ENCODE measurements at places on chromosomes 4 and X. TPM values are rescaled to one million over a fixed set of nuclear protein-coding genes. Genes with fewer than 3 reads are reported as not detected.

- H3K27me3 ChIP-seq: no peaks in the 10 kb centered on the region
- H3K4me1 ChIP-seq: peaks cover 11% of the 10 kb centered on the region
- H3K4me3 ChIP-seq: no peak overlapping the region
- H3K36me3 ChIP-seq: no peaks in the 10 kb centered on the region
- no peak for DNase-seq
- no peak overlapping the region for H3K27ac ChIP-seq
Observed at GRCh38 chr4:31458813-31459212, 738.6 kb downstream of the PCDH7 start.

- no peak overlapping the region for H3K27ac ChIP-seq
- no peaks in the 10 kb centered on the region for H3K27me3 ChIP-seq
- peaks cover 5% of the 10 kb centered on the region for H3K36me3 ChIP-seq
- peaks cover 4% of the 10 kb centered on the region for H3K4me1 ChIP-seq
Observed at GRCh38 chr4:112277220-112277619, 8.5 kb downstream of the TIFA start.

UCP1 gene
- not detected for total RNA-seq

HSD17B11 gene
- total RNA-seq: 43.2 TPM

GRCh38 chrX:56802921-56803849 is 74.1 kb downstream of the NBDY start:
- no peak overlapping the region for H3K4me3 ChIP-seq
- peaks cover 9% of the 10 kb centered on the region for H3K4me1 ChIP-seq
- DNase-seq: no peak
- no peaks in the 10 kb centered on the region for H3K27me3 ChIP-seq
- no peaks in the 10 kb centered on the region for H3K36me3 ChIP-seq

- no peaks in the 10 kb centered on the region for H3K36me3 ChIP-seq
- H3K27me3 ChIP-seq: no peaks in the 10 kb centered on the region
- DNase-seq: no peak
Observed at GRCh38 chr4:75254745-75255144, 259.5 kb downstream of the RCHY1 start.

- DNase-seq: no peak
- H3K36me3 ChIP-seq: no peaks in the 10 kb centered on the region
- H3K27ac ChIP-seq: no peak overlapping the region
- H3K4me3 ChIP-seq: no peak overlapping the region
Observed at GRCh38 chr4:1604706-1605205, 79.4 kb downstream of the FAM53A start.

MPP1 gene
- 42.5 TPM for total RNA-seq

- H3K36me3 ChIP-seq: no peaks in the 10 kb centered on the region
- DNase-seq: no peak
- H3K4me1 ChIP-seq: no peaks in the 10 kb centered on the region
- no peaks in the 10 kb centered on the region for H3K27me3 ChIP-seq
- H3K4me3 ChIP-seq: no peak overlapping the region
Observed at GRCh38 chr4:153131596-153131995, 72.6 kb upstream of the TRIM2 start.

DNA sequence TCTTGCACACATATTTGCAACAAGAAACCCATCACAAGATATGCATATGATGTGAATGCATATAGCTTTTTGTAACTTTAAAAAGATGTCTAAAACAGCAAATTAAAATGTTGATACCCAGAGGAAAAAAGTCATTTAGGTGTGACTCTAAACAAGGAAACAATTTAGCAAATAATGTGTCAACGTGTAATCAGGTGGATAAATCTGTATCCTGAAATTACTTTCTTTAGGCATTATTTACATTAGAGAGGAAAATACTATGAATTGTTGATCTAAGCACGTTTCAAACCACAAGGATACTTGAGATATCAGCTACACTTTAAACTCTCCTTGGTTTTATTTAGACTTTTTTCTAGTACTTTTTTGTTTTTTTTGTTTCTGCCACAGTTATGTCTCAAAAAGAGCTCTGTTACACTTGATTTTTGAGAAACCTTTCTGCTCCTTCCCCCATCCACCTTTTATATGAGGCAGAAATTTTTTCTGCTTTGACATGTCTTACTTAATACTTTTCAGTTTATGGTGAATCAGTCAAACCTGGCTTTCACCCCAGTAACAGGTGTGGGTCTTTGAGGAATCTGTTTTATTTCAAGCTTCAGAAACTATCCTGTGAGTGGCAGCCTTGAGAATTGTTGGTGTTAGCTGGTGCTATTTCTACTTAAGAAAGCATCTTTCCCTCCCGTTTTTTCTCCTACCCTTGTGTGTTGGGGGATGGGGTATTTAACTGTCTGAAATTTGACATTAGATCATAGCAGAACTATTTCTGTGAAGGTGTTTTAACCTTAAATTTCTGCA is 1.9 kb downstream of the NPNT start:
- peak overlapping the region; percentile 89 for H3K4me3 ChIP-seq
- H3K36me3 ChIP-seq: no peaks in the 10 kb centered on the region
- peak overlapping the region; percentile 87 for H3K27ac ChIP-seq
- no peak for DNase-seq
- H3K27me3 ChIP-seq: no peaks in the 10 kb centered on the region

DNA sequence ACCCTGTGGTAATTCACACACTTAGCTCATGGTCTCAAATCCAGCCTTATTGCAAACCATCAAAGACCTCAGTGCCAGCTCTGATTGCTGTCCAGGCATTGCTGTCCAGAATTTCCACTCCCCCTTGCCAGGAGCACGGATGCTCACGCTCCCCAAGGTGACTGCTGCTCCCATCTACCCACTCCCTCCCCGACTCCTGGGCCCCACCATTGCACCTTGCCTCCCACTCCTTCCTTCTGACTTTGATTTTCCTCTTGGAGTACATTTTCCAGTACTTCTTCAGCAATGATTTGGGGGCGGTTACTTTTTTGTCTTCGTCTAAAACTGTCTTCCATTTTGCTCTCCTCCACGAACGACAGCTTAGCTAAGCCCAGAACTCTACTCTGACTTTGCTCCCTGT is 11.5 kb downstream of the ZFYVE28 start:
- no peak overlapping the region for H3K4me3 ChIP-seq
- peaks cover 8% of the 10 kb centered on the region for H3K4me1 ChIP-seq
- H3K27ac ChIP-seq: no peak overlapping the region
- H3K36me3 ChIP-seq: no peaks in the 10 kb centered on the region
- no peak for DNase-seq

DNA sequence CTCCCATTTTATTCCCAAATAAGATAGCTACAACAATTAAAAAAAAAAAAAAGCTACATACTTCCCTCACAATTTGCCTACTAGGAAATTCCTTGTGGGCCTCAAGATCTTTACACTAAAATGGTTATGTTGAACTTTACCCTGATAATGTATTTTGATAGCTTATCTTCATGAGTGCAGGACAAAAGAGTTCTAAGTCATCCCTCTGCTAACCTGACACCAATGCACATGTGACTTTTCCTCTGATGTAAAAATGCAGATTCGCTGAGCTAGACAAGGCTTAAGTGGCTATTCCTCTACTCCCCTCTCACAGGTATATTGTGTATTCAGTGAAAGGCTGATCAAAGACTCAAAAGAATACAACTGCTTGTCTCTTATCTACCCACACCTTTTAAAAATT is 22.5 kb downstream of the ELF2 start:
- no peaks in the 10 kb centered on the region for H3K27me3 ChIP-seq
- peaks cover 9% of the 10 kb centered on the region for H3K4me1 ChIP-seq
- H3K36me3 ChIP-seq: no peaks in the 10 kb centered on the region
- no peak overlapping the region for H3K27ac ChIP-seq
- H3K4me3 ChIP-seq: no peak overlapping the region
- DNase-seq: no peak

P2RY10 gene
- total RNA-seq: 0.54 TPM

DNA sequence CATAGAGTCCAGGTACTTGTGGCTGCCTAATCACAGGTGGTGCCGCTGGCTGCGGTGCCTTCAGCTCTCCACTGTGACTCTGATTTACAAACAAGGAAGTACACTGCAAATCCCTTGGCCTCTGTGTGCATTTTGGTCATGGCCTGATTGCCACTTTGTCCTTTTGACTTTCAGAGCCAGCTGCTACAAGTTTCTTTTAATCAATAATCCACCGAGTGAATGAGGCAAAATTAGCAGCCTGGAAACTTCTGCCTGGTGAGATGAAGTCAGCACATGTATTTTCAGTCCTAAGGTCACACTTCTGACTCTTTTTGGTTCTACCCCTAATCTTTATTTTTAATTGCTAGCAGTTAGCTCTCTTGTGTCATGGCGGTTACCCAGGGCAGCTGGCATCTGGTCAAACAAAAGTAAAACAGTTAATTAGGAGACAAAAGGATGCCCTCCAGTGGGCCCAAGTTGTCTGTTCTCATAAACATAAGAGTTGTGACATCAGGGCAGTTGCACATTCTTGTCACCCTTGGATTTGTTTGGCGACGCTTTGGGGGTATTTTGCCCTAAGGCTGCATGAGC is 62.3 kb upstream of the LNX1 start:
- H3K27ac ChIP-seq: peak overlapping the region; percentile 44
- H3K36me3 ChIP-seq: no peaks in the 10 kb centered on the region
- no peak overlapping the region for H3K4me3 ChIP-seq
- H3K4me1 ChIP-seq: no peaks in the 10 kb centered on the region
- DNase-seq: no peak

DNA sequence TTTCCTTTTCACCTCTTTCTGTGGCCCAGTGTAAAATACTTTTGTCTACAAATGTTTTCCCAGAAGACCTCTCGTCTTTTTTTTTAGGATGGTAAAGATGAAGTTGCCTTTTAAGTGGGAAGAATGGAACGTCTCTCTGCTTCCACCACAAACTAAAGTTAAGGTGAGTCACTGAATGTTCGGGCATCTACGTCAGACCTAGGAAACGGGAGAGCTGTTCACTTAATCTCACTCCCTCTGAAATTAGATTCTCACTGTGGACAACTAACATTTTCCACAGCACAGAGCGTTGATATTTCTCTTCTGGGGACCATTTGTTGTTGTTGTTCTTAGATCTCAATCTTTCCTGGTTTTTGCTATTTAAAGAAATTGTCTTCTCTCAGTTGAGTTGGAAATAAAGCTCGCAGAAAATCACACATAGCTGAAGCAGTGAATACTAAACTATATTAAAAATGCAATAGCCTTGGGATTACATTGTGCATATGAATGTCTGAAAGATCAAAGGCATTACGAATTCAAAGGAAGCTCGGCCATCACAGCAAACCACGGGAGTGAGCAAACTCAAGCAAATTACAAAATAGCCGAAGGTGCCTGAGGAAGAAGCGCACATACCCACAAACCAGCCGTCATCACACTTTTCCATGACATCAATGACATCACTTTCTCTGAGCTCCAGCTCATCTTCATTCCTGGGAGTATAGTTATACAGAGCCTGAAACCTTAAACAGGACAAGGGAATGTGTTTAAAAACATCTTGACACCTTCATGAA is 53.9 kb upstream of the PDLIM3 start:
- no peak for DNase-seq
- peaks cover 34% of the 10 kb centered on the region for H3K4me1 ChIP-seq
- H3K27me3 ChIP-seq: no peaks in the 10 kb centered on the region

- no peak overlapping the region for H3K27ac ChIP-seq
- DNase-seq: no peak
- no peak overlapping the region for H3K4me3 ChIP-seq
- peaks cover 14% of the 10 kb centered on the region for H3K36me3 ChIP-seq
Observed at GRCh38 chr4:151169900-151170299, 70.5 kb downstream of the RPS3A start.

- no peaks in the 10 kb centered on the region for H3K27me3 ChIP-seq
- H3K4me3 ChIP-seq: no peak overlapping the region
- no peak overlapping the region for H3K27ac ChIP-seq
- H3K4me1 ChIP-seq: no peaks in the 10 kb centered on the region
- DNase-seq: no peak
Observed at GRCh38 chrX:122567911-122568310, 616.2 kb upstream of the GRIA3 start.

GRCh38 chr4:30553706-30554105 is 166.5 kb upstream of the PCDH7 start:
- no peaks in the 10 kb centered on the region for H3K36me3 ChIP-seq
- no peak overlapping the region for H3K4me3 ChIP-seq
- H3K27ac ChIP-seq: no peak overlapping the region
- no peak for DNase-seq

- H3K4me3 ChIP-seq: no peak overlapping the region
- H3K27me3 ChIP-seq: no peaks in the 10 kb centered on the region
- no peaks in the 10 kb centered on the region for H3K4me1 ChIP-seq
- DNase-seq: no peak
Observed at GRCh38 chr4:97639961-97640360, 503.3 kb downstream of the STPG2 start.

SMIM10L2A gene
- total RNA-seq: 0.14 TPM

EBP gene
- 3.5 TPM for total RNA-seq

- no peak overlapping the region for H3K27ac ChIP-seq
- peaks cover 45% of the 10 kb centered on the region for H3K36me3 ChIP-seq
- DNase-seq: no peak
- H3K4me3 ChIP-seq: no peak overlapping the region
Observed at GRCh38 chr4:99077177-99077576, 11.4 kb downstream of the ADH5 start.

DNA sequence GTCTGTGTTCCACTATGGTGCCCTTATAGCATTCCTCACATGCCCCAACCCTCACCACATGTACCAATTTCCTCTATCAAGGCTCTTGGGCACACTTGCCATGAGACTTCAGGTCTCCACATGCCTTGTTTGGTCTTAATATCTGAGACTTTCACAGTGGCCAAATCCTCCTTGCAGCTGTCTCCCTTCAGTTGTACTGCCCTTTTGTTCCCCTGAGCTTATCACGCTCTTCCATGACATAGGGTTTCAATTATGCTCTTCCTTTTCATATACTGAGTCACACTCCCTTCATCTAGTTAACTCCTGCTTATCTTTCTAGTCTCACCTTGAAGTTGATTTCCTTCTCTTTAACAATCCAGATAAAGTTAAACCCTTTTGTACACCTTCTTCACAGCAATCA is 212.9 kb downstream of the PDHA2 start:
- H3K4me1 ChIP-seq: no peaks in the 10 kb centered on the region
- H3K4me3 ChIP-seq: no peak overlapping the region
- no peak for DNase-seq
- H3K36me3 ChIP-seq: no peaks in the 10 kb centered on the region

GRCh38 chr4:80423553-80424224 is 88.2 kb downstream of the CFAP299 start:
- DNase-seq: no peak
- no peak overlapping the region for H3K4me3 ChIP-seq
- H3K27me3 ChIP-seq: no peaks in the 10 kb centered on the region
- no peaks in the 10 kb centered on the region for H3K4me1 ChIP-seq
- no peak overlapping the region for H3K27ac ChIP-seq

UCHL1 gene
- total RNA-seq: 64.7 TPM

MAGEA6 gene
- total RNA-seq: not detected

DNA sequence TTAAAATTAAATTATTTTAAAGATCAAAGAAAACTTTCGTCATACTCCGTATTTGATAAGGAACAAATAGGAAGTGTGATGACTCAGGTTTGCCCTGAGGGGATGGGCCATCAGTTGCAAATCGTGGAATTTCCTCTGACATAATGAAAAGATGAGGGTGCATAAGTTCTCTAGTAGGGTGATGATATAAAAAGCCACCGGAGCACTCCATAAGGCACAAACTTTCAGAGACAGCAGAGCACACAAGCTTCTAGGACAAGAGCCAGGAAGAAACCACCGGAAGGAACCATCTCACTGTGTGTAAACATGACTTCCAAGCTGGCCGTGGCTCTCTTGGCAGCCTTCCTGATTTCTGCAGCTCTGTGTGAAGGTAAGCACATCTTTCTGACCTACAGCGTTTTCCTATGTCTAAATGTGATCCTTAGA is at the start of gene CXCL8:
Gene CXCL8 (plus strand): TSS at position 217 of the 426 bp plus-strand sequence. CDS start 90 bp downstream, at position 307.
- no peak for DNase-seq
- no peak within 1 kb of the TSS for H3K4me3 ChIP-seq
- peaks cover 2% of the 10 kb centered on the region for H3K4me1 ChIP-seq
- H3K27ac ChIP-seq: no peak within 1 kb of the TSS
- H3K36me3 ChIP-seq: no peaks in the 10 kb centered on the region
- no peaks in the 10 kb centered on the region for H3K27me3 ChIP-seq

CDKL2 gene
- 3.1 TPM for total RNA-seq
